Neural progenitor cell (in vitro differentiated cells): ENCODE measurements at places on chromosomes 7 and 10.

- no peak for DNase-seq
- H3K4me1 ChIP-seq = no peaks in the 10 kb centered on the region
- H3K27ac ChIP-seq = no peak overlapping the region
- H3K4me3 ChIP-seq = no peak overlapping the region
Measured at GRCh38 chr7:44539669-44540506, 1.2 kb downstream of the NPC1L1 start.

DNA sequence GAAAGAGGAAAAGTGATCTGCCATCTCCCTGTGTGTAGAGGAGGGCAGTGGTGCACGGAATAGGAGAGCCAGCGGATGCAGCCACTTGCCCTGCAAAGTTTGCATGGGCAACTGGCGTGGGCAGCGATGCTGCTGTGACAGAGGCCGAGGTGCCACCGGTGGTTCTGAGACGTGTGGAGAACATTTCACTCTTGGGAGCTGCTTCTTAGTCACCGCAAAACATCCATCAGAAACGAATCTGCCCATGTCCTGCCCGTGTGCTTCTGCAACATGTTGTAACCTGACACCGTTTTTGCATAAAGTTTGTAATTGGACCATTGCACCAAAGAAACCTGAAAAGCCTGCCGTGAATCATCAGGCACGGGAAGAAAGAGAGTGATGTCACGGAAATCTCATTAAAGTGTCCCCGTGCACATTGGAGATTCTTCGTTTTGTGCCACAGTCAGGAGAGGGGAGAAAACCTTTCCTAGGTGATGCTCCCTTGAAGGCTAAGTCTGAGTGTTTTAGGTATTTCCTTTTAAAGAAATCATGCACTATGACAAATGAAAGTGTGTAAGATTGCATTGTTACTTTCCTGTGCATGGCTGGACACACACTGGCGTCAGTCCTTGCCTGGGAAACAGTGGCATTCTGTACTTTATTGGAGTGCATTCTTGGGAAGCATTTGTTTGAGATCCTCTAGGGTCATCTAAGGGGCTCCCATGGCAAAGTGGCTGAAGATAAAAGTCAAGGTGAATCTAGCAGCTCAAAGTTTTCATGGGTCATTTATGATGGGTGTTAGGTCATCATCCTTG, 302.6 kb downstream of the KLF6 start:
- H3K36me3 ChIP-seq = no peaks in the 10 kb centered on the region
- peak; percentile 85 for DNase-seq
- H3K4me1 ChIP-seq = peaks cover 4% of the 10 kb centered on the region
- H3K27me3 ChIP-seq = no peaks in the 10 kb centered on the region

DNA sequence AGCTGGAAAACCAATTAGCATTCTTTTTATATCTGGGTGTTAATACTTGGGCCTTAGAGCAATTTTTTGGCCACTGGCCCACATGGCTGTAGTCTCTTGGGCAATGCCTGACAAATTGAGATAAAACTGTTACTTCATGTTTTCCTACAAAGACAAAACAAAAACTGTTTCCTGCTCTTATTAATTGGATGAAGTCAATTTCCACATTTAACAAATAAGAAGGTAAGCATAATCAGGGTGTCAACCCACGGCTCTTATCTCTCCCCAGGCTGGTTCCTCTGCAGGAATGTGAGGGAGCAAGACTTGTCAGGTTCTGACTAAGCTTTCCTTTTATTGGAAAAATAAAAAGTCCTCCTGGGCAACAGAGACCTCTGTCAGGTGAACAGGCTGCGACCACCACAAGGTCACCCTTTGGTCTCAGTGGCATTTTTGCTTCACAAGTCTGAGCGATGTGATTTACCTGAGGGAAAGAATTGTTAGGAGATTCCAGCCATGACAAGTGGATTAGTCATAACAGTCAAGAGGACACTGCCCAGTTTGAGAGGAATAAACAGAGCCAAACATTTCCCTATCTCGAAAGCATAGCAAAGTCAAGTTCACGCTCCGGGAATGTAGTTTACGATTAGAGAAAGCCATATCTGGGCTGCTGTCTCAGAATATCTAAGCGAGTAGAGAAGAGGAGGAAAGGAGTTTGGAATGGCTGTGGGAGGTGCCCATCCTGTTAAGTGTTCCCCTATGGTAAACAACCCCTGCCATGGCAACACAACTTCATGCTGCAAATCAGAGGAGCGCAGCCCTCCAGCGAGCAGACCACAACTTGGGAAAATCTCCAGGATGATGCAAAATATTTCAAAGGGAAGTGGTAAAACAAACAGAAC, 144.4 kb downstream of the TES start:
- no peak overlapping the region for H3K27ac ChIP-seq
- no peaks in the 10 kb centered on the region for H3K27me3 ChIP-seq
- DNase-seq = no peak
- no peaks in the 10 kb centered on the region for H3K36me3 ChIP-seq
- H3K4me1 ChIP-seq = peaks cover 8% of the 10 kb centered on the region

- no peak overlapping the region for H3K27ac ChIP-seq
- H3K27me3 ChIP-seq = no peaks in the 10 kb centered on the region
- no peaks in the 10 kb centered on the region for H3K36me3 ChIP-seq
- DNase-seq = no peak
Measured at GRCh38 chr7:55271069-55271626, 94.0 kb upstream of the LANCL2 start.

GRCh38 chr10:22454634-22455033, 109.3 kb downstream of the SPAG6 start:
- H3K36me3 ChIP-seq = no peaks in the 10 kb centered on the region
- no peak overlapping the region for H3K4me3 ChIP-seq
- no peak overlapping the region for H3K27ac ChIP-seq
- H3K4me1 ChIP-seq = peaks cover 11% of the 10 kb centered on the region
- DNase-seq = no peak

- no peaks in the 10 kb centered on the region for H3K36me3 ChIP-seq
- H3K27me3 ChIP-seq = no peaks in the 10 kb centered on the region
- no peak overlapping the region for H3K4me3 ChIP-seq
- no peaks in the 10 kb centered on the region for H3K4me1 ChIP-seq
- no peak overlapping the region for H3K27ac ChIP-seq
Measured at GRCh38 chr10:102269017-102269416, 23.7 kb downstream of the GBF1 start.

- H3K36me3 ChIP-seq = no peaks in the 10 kb centered on the region
- H3K4me1 ChIP-seq = no peaks in the 10 kb centered on the region
- no peak overlapping the region for H3K27ac ChIP-seq
- H3K4me3 ChIP-seq = no peak overlapping the region
Measured at GRCh38 chr10:133444342-133445267, 9.1 kb upstream of the SCART1 start.

GRCh38 chr7:157392256-157393037, 55.6 kb downstream of the DNAJB6 start:
- no peak overlapping the region for H3K4me3 ChIP-seq
- H3K36me3 ChIP-seq = peaks cover 3% of the 10 kb centered on the region
- no peak overlapping the region for H3K27ac ChIP-seq

GRCh38 chr10:60650378-60650800, 127.9 kb upstream of the CDK1 start:
- no peaks in the 10 kb centered on the region for H3K36me3 ChIP-seq
- DNase-seq = no peak
- H3K4me1 ChIP-seq = peaks cover 13% of the 10 kb centered on the region
- H3K27ac ChIP-seq = no peak overlapping the region
